ENCODE measurements at places on chromosomes 6 and 20.

GRCh38 chr6:138405816-138406413 lies 1.9 kb downstream of the HEBP2 start:
- DNase-seq = no peak

- DNase-seq = no peak
Observed at GRCh38 chr6:122722746-122723145, 56.8 kb upstream of the FABP7 start.

GRCh38 chr6:43891072-43891870 lies 121.3 kb downstream of the VEGFA start:
- DNase-seq = no peak

GRCh38 chr20:59665656-59666555 lies 61.6 kb downstream of the PHACTR3 start:
- DNase-seq = no peak

- no peak for DNase-seq
Observed at GRCh38 chr6:156839129-156839528, 62.0 kb downstream of the ARID1B start.

DNA sequence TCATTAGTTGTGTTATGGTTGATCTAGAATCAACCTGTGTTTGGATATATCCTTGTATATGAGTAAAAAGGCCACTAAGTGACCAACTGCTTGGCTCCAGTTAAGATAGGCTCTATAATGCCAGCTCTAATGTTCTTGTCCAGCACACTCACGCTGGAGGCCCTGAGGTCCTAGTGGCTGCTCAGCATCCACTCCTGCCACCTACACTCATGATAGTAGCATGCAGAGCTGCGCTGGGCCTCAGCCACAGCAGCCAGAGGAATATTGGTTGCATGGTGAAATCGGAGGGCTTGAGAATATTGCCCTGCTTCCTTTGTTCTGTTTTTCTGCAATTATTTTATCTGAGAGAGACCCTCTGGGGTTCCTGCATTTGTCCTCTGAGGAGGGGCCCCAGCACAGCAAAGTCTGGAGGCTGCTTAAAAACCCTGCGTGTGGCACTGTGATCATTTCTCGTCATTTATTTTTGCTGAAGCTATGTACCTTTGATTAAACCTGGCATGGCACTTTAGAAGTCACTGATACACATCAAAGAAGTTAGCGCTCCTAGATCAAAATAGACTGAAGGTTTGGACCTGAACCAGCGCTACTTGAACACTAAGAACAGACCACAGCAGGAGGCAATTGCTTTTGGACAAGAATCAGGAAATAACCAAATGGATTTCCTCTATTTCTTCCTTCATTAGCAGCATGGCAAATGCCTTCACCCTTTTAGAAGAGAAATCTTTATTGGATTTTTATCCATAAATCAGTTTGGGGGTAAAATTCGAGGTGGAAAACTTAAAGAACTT lies 398.4 kb upstream of the ID4 start:
- no peak for DNase-seq

- no peak for DNase-seq
Observed at GRCh38 chr6:6969761-6970223, 138.0 kb upstream of the RREB1 start.

Measured in stimulated activated CD4-positive, alpha-beta T cell treated with anti-CD3 and anti-CD28 coated beads, TNF-alpha, amount 100 ng/mL, for 1 hour (primary cell).